ENCODE measurements at places on chromosomes 7 and 10. TPM values are rescaled to one million over a fixed set of nuclear protein-coding genes. Genes with fewer than 3 reads are reported as not detected.

The NUTM2E gene
- not detected for total RNA-seq

The MKX gene
- total RNA-seq, result 21.0 TPM

The AGBL3 gene
- not detected for total RNA-seq

The TNS3 gene
- total RNA-seq, result 86.9 TPM

The COL1A2 gene
- total RNA-seq, result 30.9 TPM

The DNTT gene
- total RNA-seq, result not detected

Measured in stomach (tissue), 19 donors.